RPMI8226 (cell line): ENCODE measurements at places on chromosomes 1 and 21.

DNA sequence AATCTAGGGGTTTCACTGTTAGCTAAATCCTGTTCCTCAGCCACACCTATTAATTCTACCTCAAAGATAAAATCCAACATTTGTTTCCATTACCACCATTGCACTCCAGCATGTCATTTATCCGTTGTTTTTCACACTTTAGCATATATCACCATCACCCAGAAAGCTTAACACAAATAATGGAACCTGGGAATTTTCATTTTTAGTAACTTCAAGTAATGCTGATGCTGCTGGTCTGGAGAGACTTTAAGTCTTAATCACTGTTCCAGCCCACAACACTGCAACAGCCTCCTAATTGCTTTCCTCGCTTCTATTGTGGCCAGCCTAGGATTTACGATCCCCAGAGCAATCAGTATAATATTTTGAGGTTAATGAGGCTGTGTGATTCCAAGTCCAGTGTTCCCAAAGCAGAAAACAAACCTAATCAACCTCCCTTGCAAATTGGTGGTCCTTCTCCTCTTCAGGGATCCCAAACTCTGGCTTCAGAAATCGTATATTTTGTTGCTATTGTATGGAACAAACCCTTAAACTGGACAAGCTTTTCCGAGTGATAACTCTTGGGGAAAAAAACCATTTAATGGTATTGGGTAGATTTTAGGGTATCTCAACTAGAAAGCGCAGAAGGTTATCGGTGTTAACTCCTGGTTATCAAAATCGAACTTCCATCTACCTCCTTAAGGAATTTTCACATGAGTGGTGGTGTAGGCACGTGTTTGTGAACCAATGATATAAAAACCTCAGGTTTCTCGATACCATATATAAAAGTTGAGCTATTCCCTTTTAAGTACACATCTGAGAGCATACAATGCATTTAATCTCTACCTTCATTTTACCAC lies 50.0 kb upstream of the BOLA1 start:
- peak; percentile 47 for DNase-seq

DNA sequence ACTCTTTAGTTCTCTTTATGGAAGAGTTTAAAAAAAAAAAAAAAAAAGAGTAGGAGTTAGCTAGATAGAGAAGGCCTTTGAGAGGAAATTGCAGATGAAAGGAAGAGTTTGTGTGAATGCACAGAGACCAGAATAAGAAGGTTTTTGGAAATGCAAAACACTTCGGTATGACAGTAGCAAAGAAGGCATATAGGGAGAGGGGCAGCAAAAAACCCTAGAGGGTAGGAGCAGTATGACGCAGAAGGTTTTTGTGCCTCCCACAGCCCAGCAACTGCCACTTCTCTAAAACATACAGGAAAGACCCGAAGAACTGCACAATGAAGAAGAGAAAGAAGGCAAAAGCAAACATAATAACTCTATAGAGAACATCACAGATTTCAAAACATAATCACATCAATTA lies 84.3 kb downstream of the WDR64 start:
- DNase-seq: no peak

- DNase-seq: peak; percentile 9
Observed at GRCh38 chr1:178533121-178533946, 20.4 kb downstream of the TEX35 start.

DNA sequence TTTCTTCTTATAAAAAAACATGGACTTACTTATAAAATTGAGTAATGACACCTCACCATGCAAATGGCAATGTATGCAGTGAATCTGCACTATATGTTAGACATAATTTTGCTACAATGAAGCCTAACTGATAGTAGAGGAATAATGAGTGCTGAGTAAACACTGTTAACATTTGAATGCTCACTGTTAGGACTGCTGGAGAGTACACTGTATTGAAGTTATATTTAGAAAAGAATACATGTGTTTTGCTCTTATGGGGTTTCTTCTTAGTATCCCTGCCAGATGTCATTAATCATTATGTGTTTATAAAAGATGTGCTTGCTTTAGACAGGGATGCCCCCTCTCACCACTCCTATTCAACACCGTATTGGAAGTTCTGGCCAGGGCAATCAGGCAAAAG lies 111.1 kb upstream of the ZP4 start:
- no peak for DNase-seq

DNA sequence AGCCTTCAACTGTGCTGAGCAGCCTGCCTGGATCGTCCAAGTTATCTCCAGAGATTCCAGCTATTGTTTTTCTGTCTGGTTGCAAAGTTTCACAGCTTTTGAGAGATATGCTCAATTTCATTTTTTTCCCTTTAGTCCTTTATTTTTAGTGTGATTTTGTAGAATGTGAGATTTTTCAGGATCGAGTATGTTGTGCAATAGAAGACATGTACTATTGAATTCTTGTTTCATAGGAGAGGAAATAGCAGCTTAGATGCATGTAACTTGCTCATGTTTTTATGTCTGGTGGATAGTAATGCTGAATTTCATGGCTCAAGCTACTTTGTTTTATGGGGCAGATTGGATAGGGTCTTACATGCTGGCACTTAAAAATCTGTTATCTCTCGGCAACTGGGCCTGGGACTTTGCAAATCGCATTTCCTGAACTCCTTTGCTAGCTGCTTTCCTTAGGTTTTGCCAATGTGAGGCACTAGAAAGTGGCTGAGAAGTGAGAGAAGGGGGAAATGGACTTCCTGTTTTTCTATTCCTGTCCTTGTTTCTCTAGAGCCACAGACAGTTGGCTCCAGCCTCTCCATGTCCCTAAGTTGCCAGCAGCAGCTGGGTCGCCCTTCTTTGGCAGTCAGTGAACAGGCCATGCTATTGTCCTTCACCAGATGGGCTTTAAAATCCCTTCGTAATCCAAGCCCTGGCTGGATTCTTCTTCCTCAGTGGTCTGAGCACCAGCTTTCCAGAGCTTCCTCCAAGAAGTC lies 101.4 kb upstream of the PDE4B start:
- peak; percentile 42 for DNase-seq

- DNase-seq: no peak
Observed at GRCh38 chr21:33021150-33021549, 4.6 kb upstream of the OLIG2 start.

DNA sequence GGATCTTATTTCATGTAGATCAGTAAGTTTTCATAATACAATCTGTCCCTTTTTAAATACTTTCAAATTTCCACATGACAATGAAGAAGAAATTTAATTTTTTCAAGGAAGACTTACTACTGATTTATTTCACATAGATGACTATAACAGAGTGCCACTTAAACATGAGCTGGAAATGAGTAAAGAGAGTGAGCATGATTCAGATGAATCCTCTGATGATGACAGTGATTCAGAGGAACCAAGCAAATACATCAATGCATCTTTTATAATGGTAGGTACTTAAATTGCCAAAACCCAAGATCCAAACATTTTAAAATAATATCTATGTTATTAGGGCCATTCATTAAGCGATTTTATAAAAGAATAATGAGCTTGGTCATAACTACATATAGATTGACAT lies 110.4 kb downstream of the PTPRC start:
- DNase-seq: no peak
